ENCODE measurements at places on chromosomes 13 and 19. TPM values are rescaled to one million over a fixed set of nuclear protein-coding genes. Genes with fewer than 3 reads are reported as not detected.

DNA sequence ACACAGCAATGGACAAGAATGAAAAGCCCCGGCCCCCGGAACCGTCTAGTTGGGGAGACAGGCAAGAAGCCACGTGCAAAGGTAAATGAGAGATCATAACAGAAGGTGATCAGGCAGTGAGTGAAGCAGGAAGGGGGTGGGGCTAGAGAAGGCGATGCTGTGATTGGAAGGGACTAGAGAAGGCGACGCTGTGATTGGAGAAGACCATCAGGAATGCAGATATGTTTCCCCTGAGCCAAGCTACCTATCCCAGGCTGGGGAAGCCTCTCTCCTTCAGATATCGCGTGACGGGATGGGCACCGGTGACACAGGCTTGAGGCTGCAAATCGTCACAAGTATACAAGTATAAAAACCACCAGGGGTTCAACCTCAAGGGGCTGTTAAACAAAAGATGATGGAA, 21.8 kb downstream of the DCAF15 start:
- H3K4me1 ChIP-seq = peaks cover 24% of the 10 kb centered on the region
- H3K4me3 ChIP-seq = no peak overlapping the region
- H3K36me3 ChIP-seq = peaks cover 11% of the 10 kb centered on the region
- DNase-seq = no peak

DNA sequence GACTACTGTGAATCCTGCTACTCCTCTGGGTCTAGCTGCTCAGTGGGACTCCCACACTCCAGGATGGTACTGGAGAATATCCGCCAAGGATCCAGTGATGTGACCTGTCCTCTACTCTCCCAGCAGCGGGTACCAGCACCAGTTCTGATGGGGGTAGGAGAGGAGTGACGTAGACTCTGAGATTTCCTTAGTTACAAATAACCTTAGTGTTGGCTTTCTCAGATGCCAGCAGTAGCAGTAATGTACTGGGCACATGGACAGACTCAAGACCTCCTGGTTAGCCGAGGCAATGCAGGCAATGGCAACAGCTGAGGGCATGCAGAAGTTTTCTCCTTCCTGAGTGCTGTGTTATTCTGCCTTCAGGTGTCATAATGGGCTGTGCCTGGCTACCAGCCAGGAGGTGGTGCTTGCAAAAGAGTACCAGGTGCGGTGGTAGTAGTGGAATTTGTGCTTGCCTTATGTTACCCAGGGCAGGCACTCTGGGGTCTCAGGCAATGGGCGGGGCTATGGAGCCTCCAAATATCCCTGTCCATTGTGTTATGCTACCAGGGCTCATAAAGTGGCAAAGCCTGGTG, 105.3 kb upstream of the KLF5 start:
- H3K4me3 ChIP-seq = no peak overlapping the region
- DNase-seq = no peak
- H3K27ac ChIP-seq = no peak overlapping the region
- H3K36me3 ChIP-seq = no peaks in the 10 kb centered on the region
- no peaks in the 10 kb centered on the region for H3K27me3 ChIP-seq

TYROBP gene
- total RNA-seq = 25.6 TPM

EID2B gene
- 1.4 TPM for total RNA-seq

- H3K4me3 ChIP-seq = no peak overlapping the region
- DNase-seq = no peak
- H3K27me3 ChIP-seq = no peaks in the 10 kb centered on the region
- peaks cover 17% of the 10 kb centered on the region for H3K4me1 ChIP-seq
- H3K27ac ChIP-seq = no peak overlapping the region
These were observed 43.3 kb downstream of the ATP11A start for GRCh38 chr13:112733112-112733511.

DNA sequence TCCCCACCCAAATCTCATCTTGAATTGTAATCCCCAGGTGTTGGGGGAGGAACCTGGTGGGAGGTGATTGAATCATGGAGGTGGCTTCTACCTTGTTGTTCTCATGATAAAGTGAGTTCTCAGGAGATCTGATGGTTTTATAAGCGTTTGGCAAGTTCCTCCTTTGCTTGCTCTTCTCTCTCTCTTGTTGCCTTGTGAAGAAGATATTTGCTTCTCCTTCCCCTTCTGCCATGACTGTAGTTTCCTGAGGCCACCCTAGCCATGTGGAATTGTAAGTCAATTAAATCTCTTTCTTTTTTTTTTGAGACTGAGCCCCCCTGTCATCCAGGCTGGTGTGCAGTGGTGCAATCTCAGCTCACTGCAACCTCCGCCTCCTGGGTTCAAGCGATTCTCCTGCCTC, 34.4 kb downstream of the VSTM1 start:
- H3K27ac ChIP-seq = no peak overlapping the region
- H3K4me1 ChIP-seq = no peaks in the 10 kb centered on the region
- no peak overlapping the region for H3K4me3 ChIP-seq
- H3K27me3 ChIP-seq = no peaks in the 10 kb centered on the region
- DNase-seq = no peak
- H3K36me3 ChIP-seq = no peaks in the 10 kb centered on the region

DNA sequence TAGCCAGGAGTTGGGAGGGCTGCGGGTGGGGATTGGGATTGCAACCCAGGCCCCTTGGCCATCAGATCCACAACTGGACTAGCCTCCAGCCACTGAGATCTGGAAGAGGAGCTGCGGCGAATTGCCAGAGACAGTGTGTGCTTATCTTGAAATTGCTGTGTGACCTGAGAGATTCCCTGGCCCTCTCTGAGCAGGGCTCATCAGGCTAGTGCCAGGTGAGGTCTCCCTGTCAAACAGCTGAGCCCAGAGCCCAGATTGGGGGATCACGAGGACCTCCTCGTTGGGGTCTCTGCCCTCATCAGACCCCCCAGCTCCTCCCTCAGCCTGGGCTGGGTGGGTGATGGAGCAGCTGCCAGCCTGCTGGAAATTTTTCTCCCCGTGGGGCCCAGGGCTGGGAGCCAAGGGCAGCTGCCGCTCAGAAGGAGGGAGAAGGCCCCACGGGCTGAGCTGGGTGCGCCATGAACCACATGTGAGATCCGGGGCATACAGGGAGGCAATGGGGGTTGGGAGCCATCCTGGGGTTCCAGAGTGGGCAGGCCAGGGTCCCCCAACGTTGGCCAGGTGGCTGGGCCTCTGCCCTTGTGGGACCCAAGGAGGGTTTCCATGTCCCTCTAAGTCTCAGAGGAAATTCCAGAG, 7.2 kb downstream of the FUT5 start:
- H3K27me3 ChIP-seq = no peaks in the 10 kb centered on the region
- no peaks in the 10 kb centered on the region for H3K4me1 ChIP-seq
- DNase-seq = no peak
- no peak overlapping the region for H3K4me3 ChIP-seq

DNA sequence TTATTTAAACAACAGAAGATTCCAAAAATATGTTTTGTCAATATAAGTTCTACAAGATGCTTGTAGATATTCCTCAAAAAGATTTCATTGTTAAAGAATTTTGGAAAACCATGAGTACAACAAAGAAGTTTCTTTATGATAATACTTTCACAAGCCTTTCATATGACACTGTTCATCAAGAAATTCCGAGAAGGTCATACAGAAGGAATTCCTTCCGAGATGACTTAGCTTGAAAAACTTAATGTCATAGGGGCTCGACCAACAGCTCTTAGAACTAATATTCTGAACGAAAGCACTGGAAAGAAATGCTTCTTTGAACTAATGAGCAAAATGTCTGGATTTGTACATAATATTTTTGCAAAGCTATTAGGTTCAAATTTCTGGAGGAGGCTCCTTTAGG, 403.4 kb downstream of the KLF5 start:
- DNase-seq = no peak
- no peaks in the 10 kb centered on the region for H3K27me3 ChIP-seq
- H3K4me3 ChIP-seq = no peak overlapping the region
- no peaks in the 10 kb centered on the region for H3K36me3 ChIP-seq

KLC3 gene
- total RNA-seq = 2.7 TPM
